ENCODE measurements at places on chromosomes 12 and 14.

- no peak for DNase-seq
Measured at GRCh38 chr12:3214526-3215365, 137.6 kb downstream of the TSPAN9 start.

DNA sequence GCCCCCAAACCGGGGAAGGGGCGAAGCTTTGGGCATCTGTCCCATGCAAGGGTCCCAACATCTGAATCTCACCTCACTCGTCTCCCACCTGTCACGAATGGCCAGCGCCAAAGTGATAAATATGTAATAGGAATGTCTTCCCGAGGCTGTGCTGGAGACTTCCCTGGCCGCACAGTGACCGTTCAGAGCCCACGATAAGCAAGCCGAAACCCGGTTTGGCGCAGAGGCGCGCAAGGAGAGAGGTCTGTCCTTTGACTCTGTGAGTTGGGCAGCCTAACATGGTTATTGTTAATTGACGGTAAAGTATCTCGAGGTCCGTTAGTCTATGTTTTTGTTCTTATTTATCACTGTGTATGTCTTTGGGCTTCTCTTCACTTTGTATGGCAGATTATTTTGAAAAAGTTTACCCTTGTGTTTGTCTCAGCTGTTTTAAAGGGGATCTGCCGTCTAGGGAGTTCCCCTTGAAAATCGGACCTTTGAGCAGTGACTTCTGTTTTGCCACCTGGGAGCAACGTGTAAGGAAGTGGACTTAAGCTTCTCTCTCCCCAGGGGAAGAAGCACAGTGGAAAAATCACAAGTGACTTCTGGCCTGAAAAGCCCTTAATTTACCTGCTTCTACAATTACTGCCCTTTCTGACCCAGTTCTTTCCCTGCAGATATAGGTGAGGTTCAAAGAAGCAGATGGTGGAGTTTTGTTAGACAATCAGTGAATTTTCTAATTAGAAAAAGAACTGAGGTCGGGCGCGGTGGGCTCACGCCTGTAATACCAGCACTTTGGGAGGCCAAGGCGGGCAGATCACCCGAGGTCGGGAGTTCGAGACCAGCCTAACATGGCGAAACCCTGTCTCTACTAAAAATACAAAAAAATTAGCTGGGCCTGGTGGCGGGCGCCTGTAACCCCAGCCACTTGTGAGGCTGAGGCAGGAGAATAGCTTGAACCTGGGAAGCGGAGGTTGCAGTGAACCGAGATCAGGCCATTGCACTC is 1.1 kb upstream of the TM9SF1 start:
- DNase-seq, result no peak

GRCh38 chr12:46461907-46462640 is 89.5 kb upstream of the SLC38A2 start:
- no peak for DNase-seq

- DNase-seq, result no peak
Measured at GRCh38 chr12:57766464-57767304, at the start of gene CYP27B1. Gene CYP27B1, minus strand, starts transcription at chr12:57767078. Its CDS starts 37 bp downstream, at chr12:57767041.

DNA sequence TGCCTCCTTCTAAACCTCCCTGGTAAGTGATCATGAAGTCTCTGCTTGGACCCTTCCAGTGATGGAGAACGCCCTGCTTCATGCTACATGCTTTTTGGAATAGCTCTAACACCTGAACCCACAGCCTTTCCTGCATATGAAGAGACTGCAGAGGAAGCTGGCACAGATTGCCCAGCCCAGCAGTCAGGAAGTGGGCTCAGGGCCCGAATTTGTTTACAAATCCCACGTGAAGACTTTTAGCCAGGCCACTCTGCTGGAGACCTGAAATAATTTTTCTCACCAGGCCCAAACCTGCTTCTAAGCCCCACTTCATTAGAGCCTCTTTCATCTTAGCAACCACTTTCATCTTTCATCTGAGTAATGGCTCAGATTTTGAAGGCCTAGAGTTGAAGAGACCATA is 22.9 kb downstream of the RTN1 start:
- no peak for DNase-seq

DNA sequence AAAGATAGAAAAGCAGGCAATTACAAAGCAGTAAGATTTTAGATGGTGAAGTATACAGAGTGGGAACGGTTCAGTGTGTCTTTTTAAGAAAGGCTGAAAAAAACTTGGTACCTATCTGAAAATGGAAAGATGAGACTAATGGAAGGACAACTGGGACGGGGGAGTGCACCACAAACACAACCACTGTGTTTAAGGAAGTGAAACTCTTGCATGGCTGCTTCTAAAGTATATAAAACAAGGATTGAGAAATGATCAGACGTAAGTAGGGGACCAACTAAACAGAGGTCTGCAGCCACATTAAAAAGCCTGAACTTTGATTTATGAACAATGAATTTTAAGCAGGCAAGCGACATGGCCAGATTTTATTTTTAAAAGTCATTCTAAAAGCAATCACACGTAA is 328.6 kb downstream of the MDGA2 start:
- DNase-seq, result no peak

DNA sequence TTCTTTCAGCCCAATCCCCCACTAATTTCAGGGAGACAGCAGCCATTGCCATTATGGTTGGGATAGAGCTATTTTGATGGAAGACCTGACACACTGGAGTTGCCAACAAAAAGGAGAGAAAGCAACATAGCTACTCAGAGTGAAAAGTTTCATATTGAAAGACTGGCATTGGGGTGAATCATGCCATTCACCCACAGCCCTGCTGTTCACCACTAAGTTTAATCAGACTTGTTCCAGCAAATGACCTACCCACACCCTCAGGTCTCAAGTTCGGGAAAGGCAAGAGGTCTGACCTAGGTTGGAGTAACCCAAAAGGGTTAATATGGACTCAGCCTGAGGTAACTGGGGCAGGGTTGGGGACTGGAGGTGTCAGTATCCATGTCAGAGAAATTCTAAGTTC is 169.2 kb downstream of the PAWR start:
- DNase-seq, result no peak

DNA sequence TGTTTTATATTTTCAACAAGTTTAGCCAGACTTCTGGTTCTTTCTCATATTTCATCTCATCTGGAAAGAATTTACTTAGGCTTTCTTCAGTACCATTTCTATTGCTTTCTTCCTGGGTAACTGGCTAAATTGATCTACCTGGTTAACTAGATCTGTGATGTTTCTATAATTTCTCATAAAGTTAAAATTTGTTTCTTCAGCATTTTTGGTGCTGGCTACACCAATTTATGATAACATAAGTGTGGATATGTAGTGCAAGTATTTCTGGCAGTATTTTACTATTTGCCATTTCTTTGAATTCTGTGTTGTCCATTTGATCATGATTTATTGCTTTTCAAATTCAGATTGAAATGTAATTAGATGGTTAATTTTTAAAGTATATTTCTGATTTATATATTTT is 25.9 kb downstream of the ARHGAP5 start:
- no peak for DNase-seq

DNA sequence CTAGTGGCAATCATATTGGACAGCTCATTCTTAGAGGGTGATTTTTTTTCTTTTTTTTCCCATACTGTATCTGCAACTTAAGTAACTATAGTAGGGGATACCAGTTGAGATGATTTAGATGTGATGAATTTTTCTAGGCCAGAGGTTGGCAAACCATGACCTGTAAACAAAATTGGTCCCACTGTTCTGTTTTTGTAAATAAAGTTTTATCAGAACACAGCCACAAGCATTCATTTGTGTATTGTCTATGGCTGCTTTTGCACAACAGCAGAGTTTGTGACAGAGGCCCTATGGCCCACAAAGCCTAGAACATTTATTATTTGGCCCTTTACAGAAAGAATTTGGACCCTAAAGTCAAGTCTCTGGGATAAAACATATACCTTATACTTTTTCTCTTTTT is 11.4 kb downstream of the ARF6 start:
- DNase-seq, result no peak

GRCh38 chr14:79764323-79764722 is 447.0 kb downstream of the DIO2 start:
- DNase-seq, result no peak

GRCh38 chr14:50906326-50907065 is 34.6 kb downstream of the ABHD12B start:
- DNase-seq, result no peak

GRCh38 chr14:49970474-49971147 is 77.7 kb downstream of the ARF6 start:
- DNase-seq, result no peak

DNA sequence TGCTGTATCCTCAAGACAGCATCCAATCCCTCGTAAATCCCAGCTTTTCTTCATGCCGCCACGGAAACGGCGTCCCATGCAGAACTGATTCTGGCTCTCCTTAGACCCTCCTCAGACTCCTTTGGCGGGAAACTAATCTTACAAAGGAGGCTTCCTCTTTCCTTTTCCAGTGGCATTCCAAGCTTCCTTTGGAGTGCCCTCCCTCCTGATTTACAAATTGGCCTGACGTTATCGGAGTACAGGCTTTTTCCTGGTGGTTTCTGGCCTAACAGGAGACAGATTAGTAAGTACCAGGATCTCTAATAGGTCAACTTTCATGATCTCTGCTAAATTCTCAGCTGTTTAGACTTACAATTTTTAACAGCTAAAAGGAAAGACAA is 1.3 kb upstream of the ZDHHC17 start:
- DNase-seq, result no peak

- DNase-seq, result no peak
Measured at GRCh38 chr12:46403719-46404070, 31.1 kb upstream of the SLC38A2 start.

DNA sequence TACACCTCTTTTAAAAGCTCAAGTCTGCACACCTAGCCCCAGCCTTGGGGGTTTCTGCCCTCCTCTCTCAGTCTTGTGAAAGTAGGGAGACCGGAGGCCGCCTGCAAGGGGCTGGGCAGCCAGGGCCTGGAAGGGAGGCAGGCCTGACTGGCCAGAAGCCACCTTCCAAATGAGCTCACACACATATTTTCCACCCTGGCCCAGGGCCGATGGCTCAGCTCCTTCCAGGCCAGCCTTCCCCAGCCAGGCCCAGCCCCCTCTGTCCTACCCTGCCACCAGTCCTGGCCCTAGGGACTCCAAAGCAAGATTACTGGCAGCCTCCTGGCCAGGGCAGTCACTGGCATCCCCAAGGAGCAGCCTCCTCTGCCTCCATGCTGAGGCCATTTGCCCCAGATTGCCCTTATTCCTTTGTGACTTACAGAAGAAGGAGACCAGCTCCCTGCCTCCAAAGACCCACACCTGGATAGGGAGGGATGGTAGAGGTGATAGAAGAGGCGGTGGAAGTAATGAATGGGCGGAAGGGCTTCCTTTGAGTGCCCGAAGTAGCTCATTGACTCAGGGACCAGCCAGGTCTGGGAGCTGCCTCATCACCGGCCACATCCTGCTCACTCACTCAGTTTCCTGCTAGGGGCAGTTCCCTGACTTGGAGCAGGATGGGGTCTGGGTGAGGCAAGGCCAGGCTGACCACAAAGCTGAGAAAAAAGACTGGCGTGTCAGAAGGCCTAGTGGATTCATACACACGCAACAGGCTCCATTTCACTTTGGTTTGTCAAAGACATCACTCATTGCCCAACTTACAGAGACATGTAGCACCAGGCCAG is 14.8 kb downstream of the MMP14 start:
- no peak for DNase-seq

GRCh38 chr14:64107438-64107837 is 186.7 kb downstream of the ESR2 start:
- DNase-seq, result no peak

GRCh38 chr12:111100003-111100402 is 179.6 kb upstream of the MYL2 start:
- no peak for DNase-seq

DNA sequence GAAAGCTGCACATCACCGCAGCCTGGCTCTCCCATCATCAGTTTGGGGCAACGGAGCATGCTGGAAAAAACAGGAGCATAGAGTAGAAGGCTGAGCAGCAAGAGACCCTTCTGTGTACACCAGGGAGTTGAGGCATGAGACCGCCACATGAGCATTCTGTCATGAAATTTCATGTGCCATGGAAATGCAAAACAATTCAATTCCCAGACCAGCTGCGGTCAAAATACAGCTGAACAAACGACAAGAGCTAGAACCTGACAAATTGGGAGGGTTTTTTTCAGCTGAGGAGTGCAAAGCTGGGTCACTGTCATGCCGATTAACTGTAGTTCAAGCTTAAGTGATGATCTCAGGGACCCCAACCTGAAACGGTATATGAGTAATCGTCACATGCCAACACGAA is 37.1 kb downstream of the TMEM30B start:
- no peak for DNase-seq

- no peak for DNase-seq
Measured at GRCh38 chr14:21106176-21106497, 5.3 kb downstream of the TMEM253 start.

- no peak for DNase-seq
Measured at GRCh38 chr12:12428047-12428446, 71.2 kb downstream of the BORCS5 start.
